ENCODE measurements at places on chromosomes 5 and 9. TPM values are rescaled to one million over a fixed set of nuclear protein-coding genes. Genes with fewer than 3 reads are reported as not detected.

GRCh38 chr5:169716287-169716686 lies 79.2 kb downstream of the DOCK2 start:
- H3K27me3 ChIP-seq = no peaks in the 10 kb centered on the region
- no peak overlapping the region for H3K27ac ChIP-seq
- H3K4me1 ChIP-seq = no peaks in the 10 kb centered on the region

DNA sequence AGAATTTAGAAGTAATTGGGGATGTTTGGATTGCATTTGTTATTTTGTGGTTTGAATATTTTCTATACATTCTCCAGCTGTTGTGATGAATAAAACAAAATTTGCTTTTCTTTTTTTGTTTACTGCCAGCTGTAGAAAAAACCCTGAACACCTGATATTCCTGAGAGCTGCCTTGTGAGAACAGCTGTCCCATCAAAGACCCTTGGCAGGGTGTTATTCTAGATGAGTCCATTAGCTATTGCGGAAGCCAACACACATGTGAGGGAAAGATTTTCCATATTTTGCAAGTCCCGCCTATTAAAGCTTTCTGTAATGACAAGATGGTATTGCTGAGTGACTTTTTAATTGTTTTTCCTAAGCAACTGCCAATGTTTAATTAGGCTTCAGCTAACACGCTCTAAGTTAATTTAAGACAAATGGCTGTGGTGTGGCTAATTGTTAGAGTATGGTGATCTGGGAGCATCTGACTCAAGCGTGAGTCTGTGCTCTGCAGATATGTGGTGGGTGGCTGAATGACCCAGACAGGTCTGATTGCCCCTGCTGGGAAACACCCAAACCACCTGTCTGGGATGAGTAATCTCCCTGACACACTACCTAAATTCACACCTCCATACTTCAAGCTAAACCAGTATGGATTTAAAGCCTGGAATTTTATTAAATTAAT lies 86.5 kb upstream of the PRLR start:
- no peak for DNase-seq
- H3K36me3 ChIP-seq = no peaks in the 10 kb centered on the region
- H3K27me3 ChIP-seq = no peaks in the 10 kb centered on the region
- no peak overlapping the region for H3K4me3 ChIP-seq

DNA sequence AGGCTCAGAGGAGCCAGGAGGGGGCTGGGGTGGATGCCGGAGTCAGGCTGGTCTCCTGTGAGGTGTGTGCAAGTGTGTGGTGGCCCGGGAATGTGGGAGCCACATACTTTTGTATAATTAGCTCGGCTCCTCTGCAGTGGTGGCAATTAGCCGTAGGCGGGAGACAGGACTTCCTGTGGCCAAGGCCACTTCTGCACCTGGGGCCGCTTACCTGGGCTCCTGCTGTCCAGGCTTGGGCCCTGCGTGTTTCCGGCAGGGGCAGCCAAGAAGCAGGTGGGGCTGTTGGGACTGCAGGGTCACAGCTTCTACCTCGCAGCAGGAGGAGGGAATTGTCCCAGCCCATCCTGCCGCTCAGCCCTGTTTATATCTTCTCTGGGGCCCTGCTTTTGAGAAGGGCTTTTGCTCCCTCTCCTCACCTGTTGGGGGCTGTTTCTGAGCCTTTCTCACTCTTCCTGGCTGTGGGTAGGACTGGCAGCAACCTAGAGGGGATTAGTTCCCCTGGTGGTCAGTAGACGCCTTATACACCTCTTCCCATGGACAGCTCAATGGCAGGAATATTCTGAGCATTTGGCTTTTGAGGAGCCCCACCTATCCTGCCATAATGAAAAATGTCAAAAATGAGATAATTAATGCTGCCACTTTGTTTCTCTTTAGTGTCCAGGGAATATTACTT lies 145.4 kb upstream of the PITX1 start:
- DNase-seq = no peak
- no peak overlapping the region for H3K27ac ChIP-seq
- no peaks in the 10 kb centered on the region for H3K36me3 ChIP-seq
- H3K4me1 ChIP-seq = no peaks in the 10 kb centered on the region

GRCh38 chr5:145324767-145325479 lies 510.2 kb downstream of the PRELID2 start:
- no peaks in the 10 kb centered on the region for H3K27me3 ChIP-seq
- H3K4me1 ChIP-seq = no peaks in the 10 kb centered on the region
- no peak overlapping the region for H3K27ac ChIP-seq
- H3K4me3 ChIP-seq = no peak overlapping the region

The LSM11 gene
- 2.7 TPM for total RNA-seq

DNA sequence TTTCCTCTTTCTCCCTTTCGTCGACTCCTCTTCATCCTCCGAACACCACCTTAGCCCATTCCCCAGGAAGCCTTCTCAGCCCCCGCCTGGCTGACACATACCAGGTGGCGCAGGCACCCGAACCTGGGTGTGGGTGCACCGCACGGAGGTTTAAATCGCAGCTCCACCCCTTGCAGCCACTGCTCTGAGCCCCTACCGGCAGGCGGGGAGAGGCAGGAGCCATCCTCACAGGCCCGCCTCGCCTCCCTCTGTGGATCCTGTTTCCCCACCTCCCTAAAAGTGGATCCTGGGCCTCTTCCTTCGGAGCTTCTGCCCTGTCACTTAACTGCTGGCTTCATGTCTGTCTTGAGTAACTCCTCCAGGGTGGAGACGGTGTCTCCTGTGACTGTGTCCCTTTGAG lies 110.7 kb downstream of the OLFM1 start:
- no peak overlapping the region for H3K4me3 ChIP-seq
- no peak overlapping the region for H3K27ac ChIP-seq
- H3K27me3 ChIP-seq = peaks cover 9% of the 10 kb centered on the region
- DNase-seq = no peak

DNA sequence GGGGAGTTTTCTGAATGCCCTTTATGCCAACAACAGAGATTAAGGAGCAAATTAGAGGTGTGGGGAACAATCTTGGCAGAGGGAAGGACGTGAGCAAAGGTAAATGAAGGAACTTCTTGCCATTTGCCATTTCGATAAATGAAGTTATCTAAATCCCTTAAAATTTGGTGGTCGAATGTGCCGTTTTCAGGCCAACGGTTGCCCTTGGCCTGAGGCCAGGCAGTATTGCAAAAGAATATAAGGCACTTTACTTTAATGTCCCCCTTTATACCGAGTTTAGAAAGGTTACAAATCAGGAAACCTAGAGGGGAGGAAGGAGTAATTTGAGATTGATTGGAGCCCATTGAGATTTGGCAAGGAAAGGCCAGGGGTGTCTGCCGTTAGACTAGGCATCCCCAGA lies 26.3 kb downstream of the C9orf50 start:
- peaks cover 32% of the 10 kb centered on the region for H3K4me1 ChIP-seq
- H3K36me3 ChIP-seq = no peaks in the 10 kb centered on the region
- no peak overlapping the region for H3K27ac ChIP-seq
- no peak overlapping the region for H3K4me3 ChIP-seq
- peaks cover 45% of the 10 kb centered on the region for H3K27me3 ChIP-seq

The SLCO6A1 gene
- 0.14 TPM for total RNA-seq

DNA sequence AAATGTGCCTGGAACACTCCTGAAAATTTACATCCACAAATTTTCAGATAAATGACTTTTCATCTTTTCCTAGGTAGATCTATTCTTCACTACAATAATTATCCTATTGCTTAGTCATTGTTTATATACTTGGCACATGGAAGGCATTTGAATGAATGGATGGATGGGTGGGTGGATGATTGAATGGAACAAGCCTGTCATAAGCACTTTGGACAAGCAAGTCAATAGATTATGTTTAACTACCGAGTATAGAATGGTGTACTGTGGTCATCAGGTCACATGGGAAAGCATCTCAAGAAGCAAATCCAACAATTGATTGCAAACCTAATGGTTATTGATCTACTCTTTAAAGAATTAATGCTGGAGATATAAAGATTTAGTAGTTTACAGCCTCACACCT lies 114.4 kb upstream of the DMRTA1 start:
- H3K36me3 ChIP-seq = no peaks in the 10 kb centered on the region
- no peaks in the 10 kb centered on the region for H3K27me3 ChIP-seq
- H3K4me3 ChIP-seq = no peak overlapping the region
- DNase-seq = no peak

DNA sequence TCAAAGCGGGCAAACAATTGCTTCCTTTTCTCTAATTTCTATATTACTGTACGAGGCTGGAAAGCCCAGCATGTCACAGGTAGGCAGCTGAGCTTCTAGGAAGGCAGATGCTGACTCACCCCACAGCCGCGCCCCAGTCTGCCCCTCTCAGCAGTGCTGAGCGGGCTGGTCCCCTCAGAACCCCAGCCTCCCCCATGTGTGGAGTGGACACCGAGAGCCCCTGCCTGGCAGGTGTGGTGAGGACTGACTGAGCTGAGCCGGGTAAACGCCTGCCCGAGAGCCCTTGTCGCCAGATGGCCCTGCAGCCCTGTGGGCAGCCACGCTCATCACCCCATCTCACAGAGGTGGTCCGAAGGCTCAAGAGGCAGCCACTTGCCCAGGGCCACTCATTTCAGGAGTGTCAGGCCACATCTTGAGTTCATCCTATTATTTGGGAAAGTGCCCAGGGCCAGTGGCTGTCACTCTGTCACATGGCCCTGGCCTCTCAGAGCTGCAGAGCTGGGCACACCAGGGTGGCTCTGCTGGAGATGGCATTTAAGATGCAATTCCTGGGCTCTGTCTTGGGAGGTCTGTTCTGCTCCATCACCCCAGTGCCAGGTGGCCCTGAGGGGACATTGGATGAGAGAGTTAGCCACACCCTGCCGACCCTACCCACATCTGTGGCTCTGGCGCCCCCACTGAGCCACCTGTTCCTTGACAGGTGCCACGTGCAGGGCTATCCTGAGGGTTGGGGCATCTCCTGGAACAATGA lies 12.4 kb downstream of the CARD19 start:
- no peak overlapping the region for H3K27ac ChIP-seq
- H3K36me3 ChIP-seq = peaks cover 48% of the 10 kb centered on the region
- H3K4me3 ChIP-seq = no peak overlapping the region
- no peaks in the 10 kb centered on the region for H3K27me3 ChIP-seq
- H3K4me1 ChIP-seq = peaks cover 33% of the 10 kb centered on the region
- no peak for DNase-seq

DNA sequence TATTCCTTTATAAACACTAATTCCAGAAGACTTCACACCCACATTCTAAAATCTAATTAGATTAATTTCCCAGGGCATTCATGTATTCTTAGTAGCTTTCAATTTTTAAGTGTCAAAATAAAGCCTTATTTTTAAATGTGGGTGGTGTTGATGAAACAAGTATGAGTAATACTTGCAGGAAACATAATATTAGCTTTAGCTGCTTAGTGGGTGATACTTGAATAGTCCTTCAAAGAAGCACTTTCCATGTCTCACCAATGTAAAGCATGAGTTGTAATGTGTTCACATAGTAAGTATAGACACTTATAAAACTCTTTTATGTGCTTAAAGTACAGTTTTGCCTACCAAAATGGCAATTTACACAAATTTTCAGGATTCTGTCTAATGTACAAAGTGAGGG lies 6.9 kb downstream of the FNBP1 start:
- H3K36me3 ChIP-seq = peaks cover 6% of the 10 kb centered on the region
- no peak overlapping the region for H3K4me3 ChIP-seq

All from thymus (tissue), 14 donors.